ENCODE measurements at places on chromosomes 6 and 20.

DNA sequence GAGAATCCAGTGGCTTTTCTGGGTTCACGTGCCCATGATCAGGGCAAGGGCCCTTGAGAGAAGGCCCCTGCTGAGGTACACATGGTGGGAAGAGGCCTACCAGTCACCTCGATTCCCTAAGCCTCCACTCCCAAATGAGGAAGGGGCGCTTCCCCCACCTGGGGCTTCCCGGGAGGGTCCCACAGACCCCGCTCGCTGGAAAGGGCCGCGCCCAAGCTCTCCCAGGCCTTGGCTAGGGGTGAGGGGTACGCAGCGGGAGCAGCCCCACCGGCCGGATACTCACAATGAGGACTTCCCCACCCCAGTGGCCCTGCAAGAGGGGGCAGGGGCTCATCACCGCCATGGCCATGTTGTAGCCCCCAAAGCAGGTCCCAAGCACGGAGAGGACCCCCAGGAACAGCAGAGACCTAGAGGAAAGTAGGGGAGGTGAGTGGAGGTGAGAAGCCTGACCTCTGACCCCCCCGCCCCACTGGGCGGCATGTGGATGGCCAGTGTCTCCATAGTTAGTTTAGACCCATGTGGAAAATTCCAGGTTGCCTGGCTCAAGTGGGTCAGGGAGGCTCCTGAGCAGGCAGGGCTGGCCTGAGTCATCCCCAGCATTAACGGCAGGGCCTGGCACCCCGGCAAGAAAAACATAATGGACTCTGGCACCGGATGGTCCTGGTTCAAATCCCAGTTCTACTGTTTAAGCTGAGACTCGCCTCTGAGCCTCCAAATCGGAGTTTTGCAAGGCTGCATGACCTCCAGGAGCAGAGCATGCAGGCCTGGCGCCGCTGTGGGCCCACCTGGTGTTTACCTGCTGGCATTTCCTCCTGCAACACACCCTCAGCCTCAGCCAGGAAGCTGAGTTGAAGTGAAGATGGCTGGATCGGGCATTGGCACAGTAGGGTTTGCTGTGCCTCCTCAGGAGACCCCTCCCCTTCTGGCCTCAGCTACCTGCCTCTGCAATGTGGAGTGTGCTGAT lies 6.6 kb downstream of the SLC52A3 start:
- peak; percentile 48 for DNase-seq

GRCh38 chr6:17712576-17712975 lies 5.9 kb upstream of the NUP153 start:
- no peak for DNase-seq

GRCh38 chr6:167426651-167427050 lies 101.8 kb downstream of the TTLL2 start:
- no peak for DNase-seq

DNA sequence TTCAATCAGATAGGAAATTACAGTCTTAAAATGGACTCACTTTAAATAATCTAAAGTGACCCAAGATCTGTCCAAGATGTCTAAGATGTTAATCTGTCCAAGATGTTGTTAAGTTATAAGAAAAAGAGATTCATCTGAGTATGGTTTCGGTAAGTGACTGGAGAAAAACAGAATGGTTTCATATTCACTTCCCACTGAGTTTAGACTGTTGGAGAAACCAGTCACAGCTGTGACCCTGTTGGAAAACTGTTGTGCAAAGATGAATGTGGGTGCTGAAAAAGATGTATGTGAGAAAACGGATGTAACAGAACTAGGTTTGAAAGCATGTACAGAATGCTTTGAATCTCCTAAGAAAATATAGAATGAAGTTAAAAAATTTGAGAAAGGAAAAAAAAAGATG lies 325.9 kb downstream of the COL12A1 start:
- no peak for DNase-seq

DNA sequence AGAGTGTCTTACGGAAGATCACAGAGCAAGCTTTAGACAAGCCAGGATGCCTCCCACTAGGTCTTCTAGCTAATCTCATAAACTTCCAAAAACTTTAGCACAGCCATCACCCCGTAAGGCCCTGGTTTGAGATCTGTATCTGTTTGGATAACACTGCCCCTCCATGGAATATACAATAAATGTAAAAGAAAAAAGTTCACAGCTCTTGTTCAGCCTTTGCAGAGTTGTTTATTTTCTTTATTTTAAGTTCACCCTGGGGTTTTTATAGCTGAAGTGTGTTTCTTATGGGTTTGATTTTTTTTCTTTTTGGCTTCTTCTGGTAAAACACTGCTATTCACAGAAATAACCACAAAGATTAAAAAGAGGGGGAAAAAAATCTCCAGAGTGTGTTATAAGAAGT lies 125.6 kb downstream of the EYA2 start:
- DNase-seq = no peak

DNA sequence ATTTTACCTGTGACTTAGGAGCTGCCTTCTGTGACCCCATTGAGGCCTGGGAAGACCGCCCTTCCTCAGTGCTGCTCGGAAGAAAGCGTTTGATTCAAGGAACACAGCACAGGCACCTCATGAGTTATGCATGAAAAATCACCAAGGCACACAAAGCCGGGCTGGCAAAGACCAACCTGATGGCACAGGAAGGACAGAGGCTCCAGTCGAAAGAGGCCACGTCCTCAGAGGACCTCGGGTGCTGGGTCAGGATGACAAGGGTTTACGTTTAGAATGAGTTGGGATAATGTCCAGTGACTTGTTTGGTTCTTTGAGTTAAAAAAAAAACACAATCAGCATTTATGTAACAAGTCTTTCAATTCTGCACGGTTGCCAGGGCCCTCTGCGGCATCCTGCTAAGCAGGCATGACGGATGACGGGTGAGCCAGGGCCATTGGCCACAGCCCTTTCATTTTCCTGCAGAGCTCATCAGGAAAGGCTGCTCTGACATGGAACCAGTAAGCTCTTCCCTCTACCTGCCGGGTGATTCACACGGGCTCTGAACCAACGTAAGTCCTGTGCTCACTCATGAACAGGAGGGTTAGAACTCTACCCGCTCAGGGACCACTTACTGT lies 112.8 kb downstream of the DACT2 start:
- no peak for DNase-seq

DNA sequence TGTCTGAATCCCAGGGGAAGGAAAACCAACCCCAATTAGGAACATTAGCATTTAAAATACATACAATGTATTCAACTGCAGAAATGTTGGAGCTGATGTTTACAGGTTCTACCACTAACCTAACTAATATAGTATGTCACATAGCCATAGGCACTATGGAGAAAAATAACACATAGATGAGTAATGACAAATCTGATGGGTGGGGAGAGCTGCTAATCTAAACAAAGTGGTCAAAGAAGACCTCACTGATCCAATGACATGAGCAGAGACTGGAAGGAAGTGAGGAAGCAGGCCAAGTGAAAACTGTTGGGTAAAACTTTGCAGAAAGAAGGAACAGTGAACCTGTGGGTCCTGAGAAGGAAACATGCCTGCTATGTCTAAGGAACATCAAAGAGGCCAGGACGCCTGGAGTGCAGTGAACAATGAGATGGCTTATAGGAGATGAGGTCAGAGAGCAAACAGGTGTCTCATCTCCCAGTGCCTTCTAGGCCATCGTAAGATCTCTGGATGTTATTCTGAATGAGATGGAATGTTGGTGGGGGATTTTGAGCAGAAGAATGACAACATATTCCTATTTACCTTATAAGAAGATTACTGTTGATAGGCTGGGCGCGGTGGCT lies 135.7 kb downstream of the ALDH8A1 start:
- no peak for DNase-seq

GRCh38 chr6:54935739-54936138 lies 89.2 kb downstream of the FAM83B start:
- no peak for DNase-seq

DNA sequence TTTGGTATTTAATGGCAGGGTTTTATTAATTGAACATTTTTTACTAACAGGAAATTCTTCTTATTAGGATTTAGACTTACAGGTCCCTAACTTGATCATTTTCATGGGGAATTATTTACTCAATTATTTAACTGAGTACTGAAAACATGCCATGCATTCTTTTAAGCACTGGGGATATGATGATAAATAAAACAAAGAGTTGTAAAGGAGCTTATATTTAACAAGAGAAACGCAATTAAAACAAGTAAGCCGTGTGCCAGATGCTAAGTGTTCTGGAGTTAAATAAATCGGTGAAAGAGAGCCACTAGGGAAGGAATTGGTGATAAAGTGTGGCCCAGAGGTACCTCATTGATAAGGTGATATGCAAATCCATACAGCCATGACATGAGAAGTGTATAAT lies 214.2 kb upstream of the HTR1E start:
- no peak for DNase-seq

- DNase-seq = no peak
Measured at GRCh38 chr6:16918586-16918985, 157.3 kb upstream of the ATXN1 start.

GRCh38 chr6:24391756-24392405 lies 10.9 kb upstream of the MRS2 start:
- no peak for DNase-seq
